ENCODE measurements at places on chromosomes 7 and 10.
A peak's percentile ranks its signal among the peaks of the same experiment; 100 is the strongest.

- no peak for DNase-seq
Observed at GRCh38 chr7:17696422-17696821, 243.9 kb downstream of the SNX13 start.

- no peak for DNase-seq
Observed at GRCh38 chr7:99947608-99948007, 18.2 kb upstream of the GJC3 start.

- no peak for DNase-seq
Observed at GRCh38 chr7:121529003-121529402, 132.9 kb upstream of the FAM3C start.

DNA sequence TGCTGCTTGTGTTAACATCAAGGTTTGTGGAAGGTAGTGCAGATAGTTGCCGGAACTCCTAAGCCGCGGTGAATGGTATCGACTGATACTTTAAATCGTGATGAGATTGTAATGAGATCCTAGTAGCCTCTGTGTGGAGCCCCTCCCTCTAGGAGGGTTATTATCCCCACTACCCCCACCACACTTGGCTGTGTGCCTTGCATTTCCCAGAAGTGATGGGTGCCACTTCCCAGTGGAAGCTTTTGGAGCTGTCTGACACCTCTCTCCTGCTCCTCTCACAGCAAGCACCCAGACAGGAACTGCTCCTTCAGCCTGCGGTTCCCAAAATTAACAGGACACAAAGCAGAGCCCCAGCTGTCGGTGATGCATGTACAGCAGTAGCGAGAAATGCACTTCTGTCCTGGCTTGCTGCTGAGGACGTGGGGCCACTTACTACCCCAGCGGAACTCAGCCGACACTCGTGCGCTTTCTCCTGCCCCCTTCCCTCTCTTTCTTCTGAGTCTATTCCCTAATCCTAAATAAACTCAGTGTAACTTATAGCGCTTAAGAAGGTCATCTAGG, 52.5 kb downstream of the PRKAG2 start:
- DNase-seq, result no peak

DNA sequence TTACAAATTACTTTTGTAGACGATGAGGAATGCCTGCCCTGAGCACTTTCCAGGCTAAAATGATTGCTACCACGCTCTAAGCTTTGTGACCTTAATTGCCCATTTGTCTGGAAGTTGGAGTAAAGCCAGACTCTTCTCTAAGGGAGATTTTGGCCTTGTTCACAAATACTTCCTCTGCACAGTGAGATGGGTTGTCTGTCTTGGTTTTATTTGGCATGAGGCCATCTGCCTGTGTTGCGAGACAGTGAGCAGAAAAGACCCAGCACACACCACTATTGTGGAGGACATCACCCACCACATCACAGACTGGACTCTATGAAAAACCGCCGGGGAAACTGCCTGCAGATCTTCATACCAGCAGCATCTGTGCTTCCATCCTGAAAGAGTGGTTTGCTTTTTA, 138.4 kb downstream of the BICC1 start:
- peak; percentile 16 for DNase-seq

- DNase-seq, result no peak
Observed at GRCh38 chr10:77949167-77949566, 22.6 kb upstream of the DLG5 start.

DNA sequence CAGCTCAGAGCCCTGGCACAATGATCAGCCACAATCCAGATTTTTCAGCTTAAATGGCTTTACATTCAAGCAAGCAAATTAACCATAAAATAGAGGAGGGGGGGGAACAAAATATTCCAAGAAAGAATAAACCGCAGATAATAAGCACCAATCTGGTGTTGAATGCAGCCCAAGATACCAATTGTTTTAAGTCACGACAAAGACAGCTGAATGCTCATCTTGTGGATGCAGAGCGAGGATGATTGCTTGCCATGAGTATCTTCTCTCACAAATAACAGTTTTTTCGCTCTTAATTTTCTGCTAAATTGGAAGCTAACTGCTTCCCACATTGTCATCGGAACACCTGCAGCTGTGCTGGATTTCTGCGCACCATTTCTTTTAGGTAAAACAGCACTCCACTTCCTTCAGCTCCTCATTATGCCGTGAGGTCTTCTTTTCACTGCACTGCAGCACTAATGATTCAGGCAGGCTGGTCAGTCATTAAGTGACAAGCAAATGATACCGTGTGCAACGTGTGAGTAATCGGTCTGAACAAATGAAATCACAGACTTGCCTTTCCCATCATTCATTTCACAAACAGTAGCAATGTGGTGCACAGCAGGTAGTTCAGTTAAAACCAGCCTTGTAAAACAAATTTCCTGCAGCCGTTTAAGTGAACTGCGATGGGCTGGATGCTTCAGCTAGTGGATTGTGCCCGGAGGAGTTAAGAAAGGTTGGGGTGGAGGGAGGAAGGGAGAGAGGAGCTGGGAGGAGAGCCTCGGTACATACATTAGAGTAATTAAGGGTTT, 106.4 kb upstream of the CDCA7L start:
- DNase-seq, result peak; percentile 18

GRCh38 chr7:55260676-55261385, 104.3 kb upstream of the LANCL2 start:
- no peak for DNase-seq

- no peak for DNase-seq
Observed at GRCh38 chr7:99371376-99371920, 3.1 kb upstream of the ARPC1B start.

- DNase-seq, result no peak
Observed at GRCh38 chr7:81075150-81075549, 156.3 kb upstream of the SEMA3C start.

- DNase-seq, result no peak
Observed at GRCh38 chr10:119728172-119728800, 2.4 kb downstream of the INPP5F start.

DNA sequence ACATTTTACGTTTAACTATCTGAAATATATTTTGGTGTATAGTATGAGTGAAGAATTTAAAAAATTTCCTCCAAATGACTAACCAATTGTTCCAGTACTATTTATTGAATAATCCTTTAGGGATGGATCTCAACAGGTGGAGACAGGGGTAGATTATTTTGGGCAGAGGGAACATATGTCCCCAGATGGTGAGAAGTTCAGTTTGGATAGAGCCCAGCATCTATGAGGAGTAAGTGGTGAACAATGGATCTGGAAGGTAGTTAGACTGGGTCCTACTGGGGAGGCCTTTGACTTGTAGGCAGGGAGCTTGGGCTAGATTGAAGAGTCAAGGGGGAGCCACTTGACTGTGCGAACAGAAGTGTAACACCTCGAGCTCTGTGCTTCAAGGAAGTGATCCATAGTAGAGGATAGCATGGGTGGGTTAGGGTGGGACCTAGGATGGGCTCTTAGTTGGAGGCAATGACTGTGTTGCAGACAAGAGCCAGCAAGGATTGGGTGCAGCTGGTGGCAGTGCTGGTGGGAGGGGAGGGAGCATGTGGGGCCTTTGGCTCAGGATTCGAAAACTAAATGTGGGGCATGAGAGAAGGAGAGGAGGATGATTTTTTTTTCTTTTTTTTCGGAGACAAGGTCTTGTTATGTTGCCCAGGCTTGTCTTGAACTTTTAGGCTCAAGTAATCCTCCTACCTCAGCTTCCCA, 3.9 kb upstream of the PURB start:
- DNase-seq, result no peak

DNA sequence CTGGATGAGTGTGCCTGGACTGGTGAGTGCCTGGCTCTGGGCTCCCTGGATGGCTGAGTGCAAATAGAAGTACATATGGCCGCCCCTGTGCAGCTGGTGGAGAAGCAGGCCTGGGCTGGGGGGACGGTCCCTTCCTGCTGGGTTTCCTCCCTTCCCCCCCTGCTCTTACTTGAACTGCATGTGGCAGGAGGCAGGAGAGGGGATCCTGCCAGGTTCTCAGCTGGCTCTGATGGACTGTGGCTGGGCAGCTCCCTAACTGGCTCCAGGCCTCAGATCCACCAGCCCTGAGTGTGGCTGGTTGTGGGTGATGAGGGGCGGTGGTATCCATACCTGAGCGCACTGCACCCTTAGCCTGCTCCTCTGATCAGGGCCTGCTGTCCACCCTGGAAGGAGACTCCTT, 26.9 kb downstream of the ADCY1 start:
- DNase-seq, result no peak

DNA sequence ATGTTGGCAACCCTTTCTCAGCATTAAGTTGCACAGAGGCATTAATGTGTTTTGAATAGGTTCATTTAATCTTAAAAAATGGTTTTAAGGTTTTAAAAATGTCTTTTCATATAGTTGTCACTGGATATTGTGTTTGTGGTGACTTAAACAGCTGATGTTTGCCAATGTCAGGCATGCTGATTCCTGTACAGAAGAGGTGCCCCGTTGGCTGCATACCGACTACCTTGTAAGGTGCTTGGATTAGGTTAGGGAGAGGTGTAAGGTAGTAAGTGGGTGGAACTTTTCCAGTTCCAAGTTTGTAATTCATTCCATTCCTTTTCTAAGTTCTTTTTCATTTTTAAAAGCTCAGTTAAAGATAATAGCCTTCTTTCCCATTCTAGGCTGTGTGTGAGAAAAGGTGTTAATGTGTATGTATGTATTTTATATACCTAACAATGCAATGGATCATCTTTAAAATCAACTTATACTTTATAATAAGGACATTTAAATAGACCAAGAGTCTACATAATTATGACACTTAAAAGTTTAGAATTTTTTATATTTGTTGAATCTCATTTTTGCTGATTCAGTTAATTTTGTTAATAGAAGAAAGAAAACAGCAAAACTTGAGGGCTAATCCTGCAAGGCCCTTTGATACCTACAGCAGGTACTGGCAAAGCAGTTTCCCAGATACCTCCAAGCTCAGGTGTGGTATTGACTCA, 155.2 kb downstream of the LCOR start:
- DNase-seq, result no peak

GRCh38 chr7:45872116-45873034, 507 bp downstream of the CCDC201 start:
- peak; percentile 13 for DNase-seq

DNA sequence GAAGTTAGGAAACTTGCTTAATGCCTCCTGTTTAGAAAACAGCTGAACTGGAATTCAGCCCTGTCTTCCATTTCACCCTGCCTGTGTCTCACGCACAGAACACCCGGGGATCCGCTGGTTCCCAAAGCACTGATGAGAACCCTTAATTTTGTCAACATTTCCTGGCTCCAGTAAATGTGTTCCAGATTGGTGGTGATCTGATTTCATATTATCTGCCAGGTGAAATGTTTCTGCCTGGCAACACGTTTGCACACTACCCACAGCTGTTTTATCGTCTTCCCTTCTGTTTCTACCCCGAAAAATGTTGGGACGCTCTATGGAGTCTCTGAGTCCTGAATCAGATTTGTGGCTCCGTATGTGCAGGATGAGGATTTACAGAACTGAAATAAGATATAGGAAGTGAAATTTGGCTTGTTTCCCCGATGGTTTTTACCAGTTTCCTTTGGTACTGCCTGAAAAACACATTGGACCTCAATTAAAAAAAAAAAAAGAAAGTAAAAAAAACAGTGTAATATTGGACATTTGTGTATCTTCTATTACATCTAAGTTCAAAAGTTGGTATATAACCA, 29.0 kb downstream of the MRC1 start:
- DNase-seq, result no peak

- no peak for DNase-seq
Observed at GRCh38 chr10:95476469-95477174, 84.5 kb downstream of the SORBS1 start.

- DNase-seq, result no peak
Observed at GRCh38 chr7:47361746-47362215, 220.1 kb downstream of the TNS3 start.

DNA sequence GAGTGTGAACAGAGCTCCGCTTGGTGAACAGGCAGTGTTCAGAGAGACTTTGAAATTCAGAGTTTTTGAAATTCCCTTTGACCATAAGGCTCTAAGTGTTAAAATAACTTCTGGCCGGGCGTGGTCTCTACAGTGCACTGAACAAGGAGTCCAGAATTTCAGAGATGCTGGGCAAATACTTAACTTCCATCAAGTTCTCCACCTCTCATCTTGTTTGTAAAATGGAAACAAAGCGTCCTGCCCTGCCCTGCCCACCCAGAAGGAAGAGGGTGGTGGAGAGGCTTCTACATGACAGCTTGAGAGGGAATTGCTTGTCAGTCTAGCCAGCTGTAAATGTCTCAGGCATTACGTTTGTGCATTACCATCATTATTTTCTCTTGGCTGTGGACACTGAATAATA, 102.6 kb downstream of the RGS10 start:
- no peak for DNase-seq

DNA sequence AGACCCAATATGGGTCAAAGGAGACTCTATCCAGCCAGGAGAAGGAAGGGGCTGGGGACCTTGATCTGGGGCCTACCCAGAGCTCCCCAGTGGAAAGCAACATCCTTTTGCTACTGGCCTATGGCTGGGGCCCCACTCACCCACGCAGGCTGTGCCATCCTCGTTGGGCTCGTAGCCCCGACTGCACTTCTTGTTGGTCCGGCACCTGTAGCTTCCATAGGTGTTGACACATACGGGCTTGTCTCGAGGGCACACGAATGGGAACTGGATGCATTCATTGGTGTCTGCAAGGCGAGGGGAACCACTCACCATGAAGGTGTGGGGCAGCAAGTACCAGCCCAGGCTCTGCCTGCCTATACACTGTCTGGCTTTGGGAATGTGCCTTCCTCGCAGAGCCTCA, 30.5 kb downstream of the GOLGA7B start:
- DNase-seq, result no peak

DNA sequence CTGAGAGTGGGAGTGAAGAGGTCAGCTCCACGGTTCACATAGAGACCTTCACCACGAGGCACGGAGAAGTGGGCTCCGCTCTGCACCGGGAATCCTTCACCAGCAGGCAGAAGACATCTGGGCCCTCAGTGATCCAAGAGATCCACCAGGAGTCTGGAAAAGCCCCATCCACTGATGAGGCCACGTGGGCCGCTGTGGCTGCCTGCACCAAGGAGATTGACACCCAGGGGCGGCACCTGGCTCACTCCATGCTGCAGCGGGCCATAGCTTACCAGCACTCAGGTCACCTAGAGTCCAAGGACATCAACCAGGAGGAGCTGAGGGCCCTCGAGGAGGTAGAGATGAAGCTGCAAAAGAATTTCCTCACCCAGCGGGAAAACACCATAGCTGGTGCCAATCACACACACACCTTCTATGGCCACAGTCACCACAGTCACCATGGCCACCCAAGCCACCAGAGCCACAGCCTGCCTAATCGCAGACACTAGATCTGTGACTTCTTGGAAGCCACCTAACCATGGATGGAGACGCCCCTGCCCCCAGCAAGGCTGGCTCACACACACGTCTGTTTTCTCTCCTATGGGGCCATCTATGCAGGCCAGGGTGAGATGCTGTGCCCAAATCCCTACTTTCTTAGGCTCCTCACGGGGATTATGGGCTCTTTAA, 694 bp downstream of the C10orf62 start:
- DNase-seq, result no peak

- DNase-seq, result no peak
Observed at GRCh38 chr10:77001206-77001605, 636.4 kb downstream of the KCNMA1 start.

- DNase-seq, result no peak
Observed at GRCh38 chr10:131571865-131572264, 260.3 kb upstream of the TCERG1L start.

- no peak for DNase-seq
Observed at GRCh38 chr10:132544744-132545658, 7.4 kb downstream of the INPP5A start.

GRCh38 chr7:50762337-50762736, 20.4 kb downstream of the GRB10 start:
- DNase-seq, result no peak
